SK-N-SH treated with all-trans-retinoic acid at 6 μM for 48 hours (cell line): ENCODE measurements at places on chromosomes 16 and 17.

DNA sequence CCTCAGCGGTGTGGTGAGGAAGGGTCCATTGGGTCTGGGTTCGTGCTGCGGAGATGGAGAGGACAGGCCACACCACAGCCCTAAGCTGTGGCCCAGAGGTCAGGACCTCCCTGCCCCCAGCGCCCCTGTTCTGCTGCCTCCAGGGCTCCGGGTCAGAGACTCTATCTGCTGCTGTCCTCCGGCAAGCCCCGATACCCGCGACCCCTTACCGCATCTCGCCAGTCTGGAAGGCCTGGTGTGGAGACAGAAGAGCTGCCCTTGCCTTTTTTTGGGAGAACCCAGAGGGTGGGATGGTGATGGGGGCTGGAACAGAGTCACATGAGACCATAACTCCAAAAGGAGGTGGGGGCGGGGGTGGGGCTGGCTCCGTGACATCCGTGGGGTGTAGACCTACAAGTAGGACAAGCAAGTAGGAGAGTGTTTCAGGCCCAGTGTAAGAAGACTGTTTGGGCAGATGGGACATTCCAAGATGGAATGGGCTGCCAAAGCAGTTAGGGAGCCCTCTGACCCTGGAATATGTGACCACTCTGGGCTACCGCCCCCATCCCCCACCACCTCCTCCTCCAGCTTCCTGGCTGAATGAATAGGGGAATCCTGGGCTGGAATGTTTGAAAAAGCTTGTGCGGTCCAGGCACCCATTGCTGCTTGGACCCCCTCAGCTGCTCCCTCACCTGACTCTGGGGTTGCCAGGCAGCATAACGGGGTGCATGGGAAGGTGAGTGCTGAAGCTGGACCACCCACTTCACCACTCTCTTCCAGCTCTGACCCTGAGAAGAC is 1.4 kb downstream of the XYLT2 start:
- ATAC-seq = 0 out of 3 replicates have a peak, but pooled peaks have one; percentile 1

- peak; percentile 65 for ATAC-seq
These were observed 27.3 kb downstream of the SLFN11 start for GRCh38 chr17:35345926-35346771.

GRCh38 chr17:76554131-76554530 is 14.3 kb downstream of the PRCD start:
- no peak for ATAC-seq

GRCh38 chr17:57584050-57584551 is 161.0 kb downstream of the CCDC182 start:
- ATAC-seq = peak; percentile 43; the same call in 1 of the 3 replicates

GRCh38 chr16:71358464-71358998 is at the start of gene CALB2:
Gene CALB2, plus strand, starts transcription at chr16:71358723. Its CDS starts 70 bp downstream, at chr16:71358793.
- ATAC-seq = peak; percentile 95

GRCh38 chr16:57996406-57997175 is 3.9 kb downstream of the ZNF319 start:
- no peak for ATAC-seq

- no peak for ATAC-seq
These were observed 25.7 kb downstream of the CLEC16A start for GRCh38 chr16:10970065-10970464.

DNA sequence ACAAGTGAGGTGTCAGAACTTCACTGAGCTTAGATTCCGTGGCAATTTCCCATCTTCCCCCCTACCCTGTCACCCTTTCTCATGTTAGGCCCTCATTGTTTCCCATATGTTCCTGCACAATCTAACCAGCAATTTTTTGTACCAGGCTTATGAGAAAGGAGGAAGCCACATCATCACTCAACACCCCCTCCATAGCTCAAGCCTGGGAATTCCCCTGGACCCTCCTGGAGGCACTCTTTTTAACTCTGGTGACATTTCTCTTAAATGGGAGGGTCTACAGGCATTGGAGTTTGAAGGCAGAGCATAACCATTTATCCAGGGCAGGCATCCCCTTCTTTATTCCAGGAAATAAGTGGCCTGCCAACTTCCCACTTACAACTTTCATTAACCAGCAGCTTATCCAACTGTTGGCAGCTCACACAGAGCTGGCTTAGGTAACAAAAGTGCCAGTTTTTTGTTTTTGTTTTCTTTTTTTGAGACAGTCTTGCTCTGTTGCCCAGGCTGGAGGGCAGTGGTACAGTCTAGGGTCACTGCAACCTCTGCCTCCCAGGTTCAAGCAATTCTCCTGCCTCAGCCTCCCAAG is 10.4 kb upstream of the GLG1 start:
- peak; percentile 16; the same call in 1 of the 3 replicates for ATAC-seq

GRCh38 chr16:13992322-13992721 is 72.4 kb downstream of the ERCC4 start:
- ATAC-seq = no peak

DNA sequence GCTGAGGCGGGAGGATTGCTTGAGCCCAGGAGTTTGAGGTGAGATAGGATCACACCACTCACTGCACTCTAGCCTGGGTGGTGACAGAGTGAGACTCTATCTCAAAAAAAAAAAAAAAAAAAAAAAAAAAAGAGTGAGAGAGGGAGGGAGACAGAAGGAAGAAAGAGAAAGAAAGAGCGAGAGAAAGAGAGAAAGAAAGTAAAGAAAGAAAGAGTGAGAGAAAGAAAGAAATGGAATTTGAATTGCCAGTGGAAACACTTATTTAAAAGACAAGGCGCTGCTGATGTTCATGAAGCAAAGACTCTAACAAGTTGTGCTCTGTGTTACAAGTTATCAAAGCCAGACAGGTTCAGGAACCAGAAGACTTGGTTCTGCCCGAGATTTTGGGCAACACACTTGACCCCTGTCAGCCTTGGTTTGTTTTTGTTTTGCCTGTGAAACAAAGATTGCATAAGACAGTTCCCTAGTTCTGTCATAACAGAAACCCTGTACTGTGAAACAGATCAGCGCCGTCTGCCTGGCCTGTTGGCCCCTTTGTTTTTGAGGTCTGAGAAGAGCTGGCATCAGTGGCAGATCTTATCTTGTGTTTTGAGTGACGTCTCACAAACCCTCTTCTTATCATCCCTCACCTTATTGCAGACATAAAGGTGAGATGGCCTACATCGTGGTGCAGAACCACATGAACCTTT is 55.4 kb upstream of the ENDOV start:
- no peak for ATAC-seq

DNA sequence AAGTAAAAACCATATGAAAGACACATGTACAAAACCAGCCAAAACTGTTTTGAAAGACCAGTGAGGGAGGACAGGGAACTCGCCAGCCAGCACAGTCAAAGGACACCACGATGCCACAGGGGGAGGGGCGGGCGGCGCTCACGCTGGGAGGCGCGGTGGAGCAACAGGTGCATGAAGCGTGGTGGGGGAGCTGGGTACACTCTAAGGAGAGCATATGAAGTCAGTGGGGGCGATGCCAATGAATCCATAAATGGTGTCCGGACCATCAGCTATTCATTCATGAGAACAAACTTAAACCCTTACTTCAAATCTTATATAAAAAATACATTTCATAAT is 101.0 kb upstream of the DNAH17 start:
- no peak for ATAC-seq

- ATAC-seq = no peak
These were observed 4.2 kb upstream of the ALOX15 start for GRCh38 chr17:4645642-4646041.

- peak; percentile 19; the same call in 1 of the 3 replicates for ATAC-seq
These were observed at the start of gene RAB11FIP4 for GRCh38 chr17:31391496-31391949. Gene RAB11FIP4, plus strand, starts transcription at chr17:31391675. Its CDS starts 178 bp downstream, at chr17:31391853.

DNA sequence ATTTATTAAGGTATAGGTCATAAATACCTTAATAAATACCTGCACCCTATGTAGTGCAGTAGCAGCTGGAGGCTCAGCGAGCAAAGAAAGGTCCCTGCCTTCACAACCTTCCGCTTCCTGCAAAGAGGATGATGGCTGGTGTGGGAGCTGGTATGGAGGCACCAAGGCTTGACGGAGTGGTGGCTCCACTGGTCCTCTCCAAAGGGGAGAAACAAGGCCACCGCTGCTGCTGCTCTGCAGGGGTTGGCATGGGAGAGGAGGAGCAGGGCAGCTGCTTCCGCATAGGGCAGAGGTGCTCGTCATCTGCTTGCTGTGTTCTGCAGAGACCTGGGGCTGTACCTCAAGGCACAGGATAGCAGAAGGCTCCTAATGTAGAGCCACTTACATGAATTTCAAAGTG is 52.8 kb downstream of the NDEL1 start:
- ATAC-seq = 0 out of 3 replicates have a peak, but pooled peaks have one; percentile 11

DNA sequence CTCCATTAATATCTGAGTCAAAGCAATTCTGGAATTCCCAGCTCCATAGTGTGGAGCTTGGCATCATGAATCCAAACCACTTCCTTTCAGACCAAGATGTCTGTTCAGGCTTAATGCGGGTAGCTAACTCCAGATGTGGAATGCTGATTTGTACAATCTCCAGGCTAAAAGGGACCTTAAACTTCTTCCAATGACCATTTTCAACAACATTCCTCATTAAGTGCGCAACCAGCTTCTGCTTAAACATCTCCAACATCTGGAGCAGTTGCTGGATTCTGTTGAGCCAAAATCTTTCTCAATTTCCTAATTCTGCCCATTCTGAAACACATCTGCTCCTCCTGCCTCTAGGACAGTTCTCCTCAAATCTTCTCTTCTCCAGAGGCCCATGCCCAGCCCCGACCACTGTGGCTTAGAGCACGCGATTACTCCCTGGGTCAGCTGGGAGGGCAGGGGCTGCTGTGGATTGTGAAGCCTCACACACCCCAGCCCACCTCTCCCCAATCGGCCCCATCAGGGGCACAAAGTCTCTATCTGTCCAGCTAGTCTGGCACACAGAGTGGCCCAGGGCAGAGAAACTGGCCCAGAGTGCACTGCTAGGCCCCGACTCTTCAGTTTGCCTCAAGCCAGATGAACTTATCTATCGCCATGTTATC is 36.2 kb downstream of the ASPA start:
- no peak for ATAC-seq

- ATAC-seq = no peak
These were observed 73.5 kb upstream of the KIF2B start for GRCh38 chr17:53749178-53749577.

DNA sequence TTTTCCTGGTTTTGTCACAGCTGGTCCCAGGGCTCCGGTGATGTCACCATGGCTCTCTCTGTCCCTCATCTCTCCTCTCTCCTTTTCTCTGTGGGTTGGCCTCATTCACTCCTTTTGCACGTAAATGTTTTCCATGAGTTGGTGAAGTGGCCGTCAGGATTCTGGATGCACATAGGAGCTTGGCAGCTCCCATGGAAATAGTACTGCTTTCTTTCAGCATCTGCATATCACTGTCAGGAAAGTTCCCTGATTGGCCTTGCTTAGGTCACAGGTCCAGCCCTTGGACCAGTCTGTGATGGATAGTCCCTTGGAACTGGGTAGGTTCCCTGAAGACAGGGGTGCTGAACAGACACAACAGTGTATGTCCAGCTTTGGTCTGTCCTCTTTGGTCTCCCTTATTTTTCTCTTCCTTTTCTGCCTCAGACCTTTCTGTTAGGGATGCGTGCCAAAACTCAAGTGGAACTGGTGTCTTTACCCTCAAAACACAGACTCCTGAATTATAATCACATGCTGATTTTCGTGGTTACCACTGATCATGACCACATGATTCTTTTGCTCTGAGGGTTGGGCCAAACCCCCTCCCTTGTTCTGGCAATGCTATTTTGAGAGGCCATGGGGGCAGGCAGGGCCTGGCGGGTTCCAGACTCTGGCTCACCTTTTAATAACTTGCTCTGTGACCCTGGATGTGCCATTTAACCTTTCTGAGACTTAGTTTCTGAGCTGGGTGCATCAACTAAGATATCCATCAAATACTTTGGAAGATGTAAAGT is 99.0 kb downstream of the MSI2 start:
- no peak; the same call in none of the 3 replicates for ATAC-seq

- peak; percentile 52; the same call in 2 of the 3 replicates for ATAC-seq
These were observed 87.3 kb downstream of the ABCA8 start for GRCh38 chr17:68867759-68868516.

- ATAC-seq = no peak
These were observed 299.4 kb downstream of the CPPED1 start for GRCh38 chr16:12504312-12504711.

GRCh38 chr16:68283346-68283745 is 19.0 kb downstream of the SLC7A6 start:
- ATAC-seq = no peak

GRCh38 chr17:77285594-77286390 is 145.0 kb downstream of the SEC14L1 start:
- peak; percentile 34 for ATAC-seq

DNA sequence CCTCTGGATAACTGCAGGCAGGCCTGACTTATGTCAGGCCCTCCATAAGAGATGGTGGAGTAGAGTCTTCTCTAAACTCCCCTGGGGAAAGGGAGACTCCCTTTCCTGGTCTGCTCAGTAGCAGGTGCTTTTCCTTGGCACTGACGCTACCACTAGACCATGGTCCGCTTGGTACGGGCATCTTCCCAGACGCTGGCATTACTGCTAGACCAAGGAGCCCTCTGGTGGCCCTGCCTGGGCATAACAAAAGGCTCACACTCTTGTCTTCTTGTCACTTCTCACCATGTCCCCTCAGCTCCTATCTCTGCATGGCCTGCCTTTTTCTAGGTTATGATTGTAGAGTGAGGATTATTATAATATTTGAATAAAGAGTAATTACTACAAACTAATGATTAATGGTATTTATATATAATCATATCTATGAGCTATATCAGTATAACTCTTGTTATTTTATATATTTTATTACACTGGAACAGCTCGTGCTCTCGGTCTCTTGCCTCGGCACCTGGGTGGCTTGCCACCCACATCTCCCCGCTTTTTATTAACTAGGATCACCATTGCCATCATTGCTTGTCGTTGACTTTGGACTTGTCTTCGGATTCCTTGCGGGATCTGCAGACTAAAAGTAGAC is 59.8 kb upstream of the ARL4D start:
- ATAC-seq = no peak

DNA sequence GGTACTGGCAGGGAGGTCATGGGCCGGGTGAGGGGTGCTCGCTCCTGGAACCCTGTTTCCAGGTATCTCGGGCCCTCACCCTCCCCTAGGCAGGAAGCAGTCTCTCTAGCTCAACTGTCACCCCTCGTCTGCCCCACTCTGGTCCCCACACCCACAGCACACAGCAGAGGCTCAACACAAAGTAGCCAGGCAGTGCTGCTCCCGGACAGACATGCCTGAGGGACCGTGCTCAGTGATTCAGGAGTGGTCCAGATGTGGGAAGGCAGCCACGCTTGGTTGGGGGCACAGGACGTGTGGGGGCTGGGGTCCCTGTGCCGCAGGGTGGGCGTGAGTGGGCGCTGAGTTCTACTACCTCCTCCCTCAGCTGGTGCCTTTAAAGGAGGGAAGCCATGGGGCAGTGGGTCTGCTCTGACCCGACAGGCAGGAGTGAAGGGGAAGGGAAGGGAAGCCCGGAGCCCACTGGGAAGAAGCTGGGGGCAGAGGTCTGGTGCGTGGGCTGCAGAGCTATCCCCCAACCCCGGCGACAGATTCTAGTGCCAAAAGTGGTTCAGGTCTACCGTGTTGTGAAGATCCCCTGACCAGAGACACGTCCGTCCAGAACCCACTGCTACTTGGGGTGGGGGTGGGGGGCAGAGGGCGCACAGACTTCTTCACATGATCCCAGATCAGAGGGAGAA is 11.8 kb downstream of the SLC16A3 start:
- ATAC-seq = no peak
